ENCODE measurements at places on chromosomes 16 and 17.

DNA sequence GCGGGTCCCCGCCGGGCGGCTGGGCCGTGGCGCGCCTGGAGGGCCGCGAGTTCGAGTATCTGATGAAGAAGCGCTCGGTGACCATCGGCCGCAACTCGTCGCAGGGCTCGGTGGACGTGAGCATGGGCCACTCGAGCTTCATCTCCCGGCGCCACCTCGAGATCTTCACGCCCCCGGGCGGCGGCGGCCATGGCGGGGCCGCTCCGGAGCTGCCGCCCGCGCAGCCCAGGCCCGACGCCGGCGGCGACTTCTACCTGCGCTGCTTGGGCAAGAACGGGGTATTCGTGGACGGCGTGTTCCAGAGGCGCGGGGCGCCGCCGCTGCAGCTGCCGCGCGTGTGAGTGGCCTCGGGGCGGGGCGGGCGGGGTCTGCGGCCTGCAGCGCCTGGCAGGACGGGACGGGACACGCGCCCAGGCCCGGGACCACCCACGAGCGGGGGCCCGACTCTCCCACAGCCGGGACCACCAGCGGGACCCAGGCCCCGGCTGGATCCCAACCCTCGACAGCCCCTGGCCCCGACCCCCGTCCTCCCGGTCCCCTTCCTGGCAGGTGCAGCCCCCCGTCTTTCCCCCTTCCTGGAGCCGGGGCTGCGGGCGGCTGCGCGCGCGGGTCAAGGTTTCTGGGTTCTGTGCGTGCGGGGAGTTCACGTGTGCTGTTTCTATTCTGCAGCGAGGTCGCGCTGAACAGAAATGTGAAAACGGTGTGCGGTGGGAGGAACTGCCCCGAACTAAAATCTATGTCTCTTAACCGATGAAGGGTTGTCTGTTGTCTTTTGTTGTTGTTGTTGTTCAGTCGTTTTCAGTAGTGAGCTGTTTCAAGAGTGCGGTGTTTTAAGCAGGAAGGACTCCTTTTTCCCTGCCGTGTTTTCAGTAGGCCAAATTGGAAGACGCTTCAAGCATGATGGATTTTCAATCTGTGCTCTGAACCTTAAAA lies 705 bp downstream of the FOXK2 start:
- DNase-seq, result peak; percentile 48

DNA sequence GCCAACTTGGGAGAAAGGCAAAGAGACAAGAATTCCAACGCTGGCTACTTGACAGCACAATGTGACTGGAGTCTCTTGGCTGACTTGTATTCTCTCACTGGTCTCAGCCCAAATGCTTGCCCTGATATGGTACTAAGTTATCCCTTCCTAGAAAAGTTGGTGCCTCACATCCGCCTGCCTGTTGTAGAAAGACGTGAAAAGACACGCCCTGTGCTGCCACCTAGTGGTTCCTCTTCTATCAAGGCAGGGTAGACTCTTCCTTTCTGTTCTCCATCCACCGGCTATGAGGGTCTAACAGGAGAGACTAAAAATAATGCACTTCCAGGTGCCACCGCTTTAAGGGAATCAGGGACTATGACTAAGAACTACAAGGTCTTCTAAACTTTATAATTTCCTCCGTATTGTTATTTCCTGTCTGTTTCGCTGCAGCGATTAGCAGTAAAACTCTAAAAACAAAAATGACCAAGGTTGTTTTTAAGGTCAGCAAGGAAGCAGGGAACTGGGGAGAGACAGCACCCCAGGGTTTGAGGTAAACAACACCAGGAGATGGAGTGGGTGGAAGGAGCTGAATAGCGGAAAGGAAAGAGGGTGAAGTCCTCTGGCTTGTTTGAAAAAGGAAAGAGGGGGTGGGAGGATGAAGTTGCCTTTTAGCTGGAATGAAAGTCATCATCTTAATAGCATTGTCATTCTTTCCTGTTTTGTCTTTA lies 109.5 kb downstream of the YPEL2 start:
- DNase-seq, result peak; percentile 95

DNA sequence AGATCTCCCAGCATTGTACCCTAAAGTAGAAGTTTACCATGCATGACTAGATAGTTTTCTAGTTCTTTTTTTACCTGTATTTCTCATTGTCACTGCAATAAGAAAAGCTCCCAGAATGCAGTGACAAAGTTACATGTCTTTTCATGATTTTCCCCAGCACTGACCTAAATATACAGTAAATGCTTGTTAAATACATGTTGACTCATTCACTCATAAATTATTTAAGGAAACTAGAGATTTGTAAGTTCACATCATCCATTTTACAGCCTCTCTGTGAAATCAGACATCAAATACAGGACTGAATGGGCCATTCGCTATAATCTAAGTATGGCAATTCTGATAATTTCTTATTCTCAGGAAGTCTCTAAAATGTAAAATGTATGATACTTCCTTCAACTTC lies 258.9 kb upstream of the AXIN2 start:
- no peak for DNase-seq

DNA sequence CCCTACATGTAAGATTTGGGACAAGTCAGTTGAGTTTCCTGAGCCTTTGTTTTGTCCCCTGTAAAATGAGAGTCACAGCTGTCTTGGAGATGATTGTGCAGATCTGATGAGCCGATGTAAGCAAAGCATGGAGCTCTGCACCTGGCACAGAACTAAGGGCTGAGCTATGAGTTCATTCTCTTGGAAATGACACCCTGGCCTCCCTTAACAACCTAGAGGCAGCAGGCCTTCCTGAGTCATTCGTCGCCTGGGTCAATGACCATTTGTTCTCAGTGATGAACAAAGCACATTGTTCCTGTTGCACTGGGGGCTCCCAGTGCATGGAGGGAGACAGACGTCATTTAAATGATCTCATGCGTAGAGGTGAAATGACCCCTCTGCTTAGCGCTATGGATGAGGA lies 62.8 kb upstream of the GCSH start:
- DNase-seq, result no peak

GRCh38 chr16:12447556-12447955 lies 356.1 kb downstream of the CPPED1 start:
- no peak for DNase-seq

GRCh38 chr17:80455336-80455710 lies 21.1 kb downstream of the NPTX1 start:
- DNase-seq, result no peak

DNA sequence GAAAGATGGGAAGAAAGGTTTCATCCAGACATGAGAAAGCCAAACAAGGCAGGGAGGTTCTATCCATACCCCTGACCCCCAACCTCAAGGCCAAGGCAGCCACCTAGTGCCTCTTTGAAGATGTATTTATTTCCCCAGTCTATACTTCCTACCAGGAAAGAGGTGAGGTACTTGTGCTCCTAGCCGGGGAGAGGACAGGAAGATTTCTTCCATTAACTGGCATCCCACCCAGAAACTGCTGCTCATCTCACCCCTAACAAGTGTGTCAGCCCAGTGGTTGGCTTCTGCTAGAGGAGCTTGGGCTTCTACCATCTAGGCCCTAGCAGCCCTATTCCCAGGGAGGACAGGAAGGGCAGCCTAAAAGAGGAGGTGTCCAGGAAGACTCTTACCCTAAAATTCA lies 8.9 kb downstream of the COPZ2 start:
- no peak for DNase-seq

DNA sequence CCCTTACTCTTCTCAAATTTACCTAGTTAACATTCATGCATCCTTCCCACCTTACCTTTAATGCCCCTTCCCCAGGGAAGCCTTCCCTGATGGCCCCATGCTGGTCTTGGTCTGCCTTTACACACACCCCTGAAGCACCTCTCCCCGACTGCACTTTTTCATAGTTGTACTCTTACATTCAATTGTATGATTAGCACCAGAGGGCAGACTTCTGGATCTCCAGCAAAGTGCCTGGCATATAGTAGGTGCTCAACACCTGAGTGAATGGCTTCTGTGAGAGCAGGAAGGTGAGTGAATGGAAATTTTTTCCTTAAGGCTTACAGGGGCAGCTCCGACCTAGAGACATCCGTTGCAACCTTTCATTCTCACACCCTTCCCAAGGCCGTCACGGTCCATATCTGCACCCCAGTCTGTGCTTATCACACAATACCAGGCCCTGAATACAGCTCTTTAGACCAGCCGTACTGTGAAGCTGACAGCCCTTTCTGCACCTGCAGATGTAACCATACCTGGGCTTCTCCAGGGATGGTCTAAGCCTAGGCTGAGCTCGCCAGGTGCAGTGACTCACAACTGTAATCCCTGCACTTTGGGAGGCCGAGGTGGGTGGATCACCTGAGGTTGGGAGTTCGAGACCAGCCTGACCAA lies 4.4 kb downstream of the PGAP3 start:
- no peak for DNase-seq

GRCh38 chr16:5598793-5599192 lies 501.2 kb upstream of the EEF2KMT start:
- DNase-seq, result no peak

- no peak for DNase-seq
Observed at GRCh38 chr16:16890964-16891363, 512.0 kb downstream of the NPIPA7 start.

DNA sequence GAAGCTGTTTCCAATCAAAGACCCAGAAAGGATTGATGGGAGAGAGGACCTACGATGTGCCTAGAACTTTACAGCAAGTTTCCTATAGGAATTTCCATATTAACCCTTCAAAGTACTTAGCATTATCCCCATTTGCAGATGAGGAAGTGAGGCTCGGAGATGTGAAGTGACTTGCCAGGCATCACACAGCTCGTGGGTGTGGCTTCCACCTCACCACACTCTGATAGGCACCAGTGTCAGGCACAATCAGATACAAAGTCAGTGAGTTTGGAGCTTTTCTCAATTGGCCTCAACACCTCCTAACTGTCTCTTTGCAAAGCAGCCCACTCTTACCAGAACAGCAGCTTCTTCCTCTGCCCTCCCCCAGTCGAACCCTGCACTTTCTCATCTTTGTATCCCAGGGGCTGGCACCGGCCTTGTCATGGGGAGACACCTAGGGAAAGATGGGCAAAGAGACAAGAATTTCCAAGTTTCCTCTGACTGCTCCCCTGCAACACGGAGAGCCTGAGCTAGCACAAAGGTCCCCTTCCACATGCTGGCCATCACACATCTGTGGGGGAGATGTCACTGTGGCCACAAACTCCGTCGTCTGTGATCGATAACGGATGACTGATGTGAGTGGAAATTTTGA lies 37.4 kb upstream of the CCL1 start:
- DNase-seq, result no peak

DNA sequence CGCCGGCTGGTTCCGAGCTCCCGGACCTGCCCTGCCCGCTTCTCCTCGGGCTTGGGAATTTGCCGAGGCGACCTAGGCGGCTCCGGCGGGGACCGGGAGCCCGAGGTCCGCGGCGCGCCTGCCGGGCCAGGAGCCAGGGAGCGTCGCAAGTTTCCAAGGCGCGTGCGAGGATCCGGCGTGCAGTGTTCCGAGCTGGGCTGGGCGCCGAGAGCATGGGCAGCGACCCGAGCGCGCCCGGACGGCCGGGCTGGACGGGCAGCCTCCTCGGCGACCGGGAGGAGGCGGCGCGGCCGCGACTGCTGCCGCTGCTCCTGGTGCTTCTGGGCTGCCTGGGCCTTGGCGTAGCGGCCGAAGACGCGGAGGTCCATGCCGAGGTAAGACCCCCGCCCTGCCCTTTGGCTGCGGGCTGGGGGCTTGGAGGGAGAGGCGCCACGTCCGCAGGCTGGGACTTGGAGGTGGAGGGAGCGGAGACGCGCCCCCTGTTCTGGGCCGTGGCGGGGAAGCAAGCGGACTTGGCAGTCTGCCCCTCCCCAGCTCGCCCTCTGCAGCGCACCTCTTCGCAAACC lies 668 bp downstream of the MMP15 start:
- DNase-seq, result peak; percentile 31

DNA sequence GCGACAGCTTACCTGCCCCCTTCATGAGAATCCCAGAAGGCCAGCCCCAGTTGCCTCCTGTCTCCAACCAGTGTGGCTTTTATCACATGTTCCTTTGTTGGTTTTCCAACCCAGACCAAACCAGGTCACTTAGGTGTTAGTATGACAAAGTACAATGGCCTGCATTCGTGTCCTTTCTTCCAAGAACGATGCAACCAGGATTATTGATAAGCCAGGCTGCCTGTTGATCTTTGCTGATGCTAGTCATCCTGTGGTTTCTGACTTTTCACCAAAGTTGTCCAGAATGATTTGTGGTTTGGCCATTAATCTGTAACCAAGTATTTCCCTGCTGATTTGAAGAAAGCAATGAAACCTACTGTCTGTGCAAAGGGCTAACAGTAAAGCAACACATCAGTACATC lies 191.4 kb downstream of the CYLD start:
- no peak for DNase-seq

DNA sequence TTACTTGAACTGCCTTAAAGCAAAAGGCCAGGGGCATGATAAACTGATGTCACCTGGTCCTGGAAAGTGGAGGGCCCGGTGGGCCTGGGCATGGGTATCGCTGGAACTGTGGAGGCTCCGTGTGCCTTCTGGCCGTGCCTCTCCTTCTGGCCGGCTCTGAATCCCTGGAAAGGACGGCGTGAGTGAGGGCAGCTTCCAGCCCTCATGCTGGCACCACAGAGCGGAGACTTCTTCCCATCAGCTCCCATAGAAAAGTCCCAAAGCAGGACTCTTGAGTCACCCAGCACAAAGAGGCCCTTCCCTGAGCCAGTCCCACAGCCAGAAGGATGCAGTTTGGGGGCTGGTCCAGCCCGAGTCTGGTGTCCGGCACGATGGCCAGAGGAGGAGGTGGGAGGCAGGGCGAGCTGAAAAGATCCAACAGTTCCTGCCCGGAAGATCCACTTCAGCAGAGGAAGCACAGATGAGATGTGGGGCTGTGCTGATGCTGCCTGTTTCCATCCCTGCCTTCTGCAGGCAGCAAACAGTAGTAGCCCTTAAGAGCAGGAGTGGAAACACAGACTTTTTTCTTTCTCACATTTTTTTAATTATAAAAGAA lies 7.8 kb downstream of the GAA start:
- DNase-seq, result no peak

DNA sequence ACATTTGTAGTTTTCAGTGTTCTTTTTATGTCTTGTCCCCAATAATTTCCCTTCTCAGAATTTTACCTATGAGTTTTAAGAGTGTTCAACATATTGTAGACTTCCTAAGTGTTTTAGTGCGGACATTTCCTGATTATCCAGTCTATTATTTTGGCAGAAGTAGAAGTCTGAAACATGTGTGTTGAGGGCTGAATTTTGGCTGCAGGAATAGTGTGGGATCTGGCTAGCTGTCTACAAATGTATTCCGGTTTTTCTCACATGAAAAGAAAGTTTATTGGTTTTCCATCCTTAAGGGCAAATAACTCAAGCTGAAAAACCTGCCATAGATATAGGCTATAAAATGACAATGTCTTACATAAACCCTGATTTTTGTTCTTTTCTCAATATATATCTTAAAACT lies 33.0 kb upstream of the CA10 start:
- no peak for DNase-seq

- no peak for DNase-seq
Observed at GRCh38 chr17:34178092-34178491, 77.0 kb upstream of the CCL2 start.

- no peak for DNase-seq
Observed at GRCh38 chr16:65532258-65532657, 410.4 kb upstream of the CDH11 start.

GRCh38 chr16:30665155-30665829 lies 7.1 kb downstream of the FBRS start:
- DNase-seq, result no peak

DNA sequence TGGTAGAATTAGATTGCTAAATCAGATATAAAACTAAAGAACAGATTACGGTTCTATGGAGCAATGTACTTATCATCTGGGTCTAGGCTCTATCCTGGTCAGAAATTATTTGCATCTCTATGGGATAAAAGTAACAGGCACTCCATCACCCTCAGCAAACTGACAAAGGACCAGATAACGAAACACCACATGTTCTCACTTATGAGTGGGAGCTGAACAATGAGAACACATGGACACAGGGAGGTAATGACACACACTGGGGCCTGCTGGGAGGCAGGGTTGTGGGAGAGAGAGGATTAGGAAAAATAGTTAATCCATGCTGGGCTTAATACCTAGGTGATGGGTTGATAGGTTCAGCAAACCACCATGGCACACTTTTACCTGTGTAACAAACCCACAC lies 61.9 kb downstream of the MPHOSPH6 start:
- no peak for DNase-seq
